ENCODE measurements at places on chromosomes 2 and 18. TPM values are rescaled to one million over a fixed set of nuclear protein-coding genes. Genes with fewer than 3 reads are reported as not detected.

DNA sequence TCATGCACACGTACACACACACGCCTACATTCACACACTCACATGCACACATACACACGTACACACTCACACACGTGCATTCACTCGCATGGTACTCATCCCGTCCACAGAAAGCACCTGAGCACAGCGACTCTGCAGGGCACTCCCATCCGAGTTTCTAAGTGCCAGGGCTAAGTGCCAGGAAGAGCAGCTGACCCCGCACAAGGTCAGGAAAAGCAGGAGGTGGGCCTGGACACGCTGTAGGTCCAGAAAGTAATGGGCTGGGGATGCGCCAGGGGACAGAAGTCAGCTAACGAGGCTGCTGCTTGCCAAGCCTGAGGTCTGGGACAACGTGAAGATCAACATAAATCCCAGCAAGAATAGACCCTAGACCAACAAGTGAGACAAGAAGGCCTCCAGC, 15.8 kb downstream of the ADI1 start:
- no peak for DNase-seq

GRCh38 chr2:127012868-127013267, 94.1 kb downstream of the BIN1 start:
- DNase-seq = no peak

DNA sequence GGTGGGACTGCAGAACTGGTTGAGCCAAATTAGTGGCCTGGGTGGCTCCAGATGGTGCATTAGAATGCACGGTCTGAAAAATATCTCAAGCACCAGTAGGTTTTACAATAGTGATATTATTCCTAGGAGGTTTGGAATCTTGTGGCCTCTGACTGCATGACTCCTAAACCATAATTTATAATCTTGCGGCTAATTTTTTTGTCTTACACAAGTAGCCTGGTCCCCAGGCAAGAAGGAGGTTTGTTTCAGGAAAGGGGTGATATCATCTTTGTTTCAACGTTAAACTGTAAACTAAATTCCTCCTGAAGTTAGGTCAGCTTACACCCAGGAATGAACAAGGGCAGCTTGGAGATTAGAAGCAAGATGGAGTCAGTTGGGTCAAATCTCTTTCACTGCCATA, 98.9 kb upstream of the ARL4C start:
- no peak for DNase-seq

DNA sequence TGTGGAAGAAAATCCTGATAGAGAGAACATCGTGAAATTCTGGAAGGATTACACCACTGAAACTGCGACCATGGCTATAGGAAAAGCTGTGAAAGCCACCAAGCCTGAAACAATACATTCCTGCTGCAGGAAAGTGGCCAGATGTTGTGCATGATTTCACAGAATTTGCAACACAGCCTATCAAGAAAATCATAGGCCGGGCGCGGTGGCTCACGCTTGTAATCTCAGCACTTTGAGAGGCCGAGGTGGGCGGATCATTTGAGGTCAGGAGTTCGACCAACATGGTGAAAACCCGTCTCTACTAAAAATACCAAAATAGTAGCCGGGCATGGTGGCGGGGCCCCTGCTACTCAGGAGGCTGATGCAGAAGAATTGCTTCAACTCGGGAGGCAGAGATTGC, 360.2 kb downstream of the CDH7 start:
- DNase-seq = no peak

- DNase-seq = no peak
Observed at GRCh38 chr2:9392898-9393765, 30.2 kb downstream of the ITGB1BP1 start.

DNA sequence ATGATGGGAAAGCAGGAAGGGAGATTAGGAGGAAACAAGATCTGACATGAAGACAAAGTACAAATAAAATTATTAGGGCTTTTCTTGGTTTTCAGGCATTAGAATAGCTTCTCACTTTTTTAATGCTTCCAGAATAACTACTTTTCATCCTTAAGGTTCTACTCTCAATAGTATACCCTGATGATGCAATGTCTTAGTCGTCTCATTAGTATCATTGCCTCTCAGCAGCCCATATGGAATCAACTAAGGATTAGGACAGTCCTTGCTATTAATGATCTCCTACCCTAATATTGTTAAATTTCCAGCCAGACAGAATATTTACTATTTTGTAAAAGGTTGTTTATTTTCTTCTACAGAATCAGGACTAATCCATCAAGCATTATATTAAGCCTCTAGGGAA, 55.9 kb downstream of the RELCH start:
- no peak for DNase-seq

- DNase-seq = no peak
Observed at GRCh38 chr18:28684746-28685355, 507.9 kb upstream of the CDH2 start.

DNA sequence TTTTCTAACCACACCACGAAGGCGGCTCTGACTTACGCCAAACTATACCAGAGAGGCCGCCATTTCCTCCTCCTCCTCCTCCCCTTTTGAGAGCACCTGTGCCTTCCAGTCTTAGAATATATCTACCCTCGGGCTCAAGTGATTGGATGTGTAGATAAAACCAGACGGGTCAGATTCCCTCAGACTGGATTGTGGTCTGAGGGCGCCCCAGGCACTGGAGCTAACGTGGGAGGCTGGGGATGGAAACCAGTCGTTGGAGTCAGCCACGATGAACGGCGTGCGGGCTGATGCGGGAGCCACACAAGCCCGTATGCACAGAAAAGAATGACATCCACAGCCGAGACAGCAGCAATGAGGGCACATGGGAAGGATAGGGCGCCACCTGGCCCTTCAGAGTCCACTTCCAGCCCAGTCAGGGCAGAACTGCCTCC, 12.3 kb upstream of the ODC1 start:
- DNase-seq = no peak

GRCh38 chr2:147464737-147465357, 380.0 kb upstream of the ACVR2A start:
- DNase-seq = no peak

GRCh38 chr2:96512341-96512740, 7.2 kb upstream of the NEURL3 start:
- no peak for DNase-seq

DNA sequence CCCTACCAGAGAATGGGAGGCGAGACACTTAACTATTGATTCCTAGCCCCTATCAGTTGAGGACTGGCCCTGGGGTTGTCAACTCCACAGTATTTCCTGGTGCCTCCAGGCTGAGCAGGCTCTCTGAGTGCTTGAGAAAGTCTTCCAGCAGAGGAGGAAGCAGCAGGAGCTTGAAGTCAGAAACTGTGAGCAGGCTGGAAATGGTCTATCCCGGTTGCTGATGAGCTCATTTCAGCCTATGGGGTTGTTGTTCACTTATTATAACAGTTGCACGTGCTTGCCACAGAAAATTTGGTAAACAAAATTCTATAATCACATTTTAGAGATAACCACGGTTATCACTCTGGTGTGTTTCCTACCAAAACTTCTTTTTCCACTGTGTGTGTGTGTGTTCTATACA, 254.7 kb upstream of the THUMPD2 start:
- DNase-seq = no peak

DNA sequence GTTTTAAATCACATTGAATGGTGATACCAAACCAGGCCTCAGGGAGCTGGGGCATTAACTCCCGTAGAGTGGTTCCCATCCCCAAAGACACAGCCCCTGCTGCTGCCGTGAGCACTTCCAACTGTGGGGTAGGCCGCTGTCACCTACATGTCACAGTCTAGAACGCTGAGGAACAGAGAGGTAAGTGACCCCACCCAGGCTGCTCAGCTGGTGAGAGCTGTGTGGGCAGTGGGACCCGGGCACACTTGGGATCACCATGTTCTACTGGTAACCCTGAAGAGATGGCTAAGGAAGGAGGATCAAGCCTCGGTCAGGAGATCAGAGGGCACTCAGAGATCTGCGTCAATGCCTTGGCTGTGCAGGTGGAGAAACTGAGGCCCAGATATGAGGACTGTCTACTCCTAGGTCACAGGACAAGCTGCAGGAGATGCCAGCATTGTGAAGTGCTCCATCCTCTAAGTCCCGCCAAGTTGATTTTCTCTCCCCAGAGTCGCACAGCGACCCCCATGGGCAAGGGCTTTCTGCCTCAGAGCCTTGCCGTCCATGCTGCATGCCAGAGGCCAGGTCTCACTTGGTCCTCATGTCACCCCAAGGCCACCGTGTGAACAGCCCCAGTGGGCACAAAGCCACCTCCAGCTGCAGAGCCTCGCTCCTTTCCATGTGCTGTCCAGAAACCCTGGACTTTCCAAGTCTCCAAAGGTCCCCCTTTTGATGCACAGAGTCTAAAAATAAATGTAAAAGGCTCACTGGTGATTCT, 144.2 kb upstream of the OTOS start:
- no peak for DNase-seq

The EFEMP1 gene
- not detected for total RNA-seq

The NAT8 gene
- total RNA-seq = not detected

The KCNF1 gene
- not detected for total RNA-seq

The FOXI3 gene
- not detected for total RNA-seq

Data from activated naive CD4-positive, alpha-beta T cell treated with anti-CD3 and anti-CD28 coated beads, Interleukin-2, amount 50 U/mL, for 72 hours (primary cell).